ENCODE measurements at places on chromosomes 1 and 21.
A peak's percentile ranks its signal among the peaks of the same experiment; 100 is the strongest.

DNA sequence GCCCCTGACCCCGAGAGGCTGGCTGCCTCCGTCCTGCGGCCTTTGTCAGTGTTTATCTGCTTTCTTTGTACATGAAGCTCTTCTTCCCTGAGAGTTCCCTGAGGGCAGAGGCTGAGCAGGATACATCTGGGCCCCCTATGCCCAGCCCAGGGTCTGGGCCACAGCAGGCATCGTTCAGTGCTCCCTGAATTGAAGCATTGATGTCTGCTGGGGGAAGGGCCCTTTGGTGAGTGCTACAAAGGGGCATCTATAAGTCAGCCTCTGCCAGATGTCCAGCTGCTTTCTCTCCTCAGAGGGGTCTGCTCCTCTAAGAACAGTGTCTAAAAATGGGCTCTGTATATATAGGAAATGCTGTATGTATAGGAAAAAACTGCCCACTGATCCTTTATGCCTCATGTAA, 2.1 kb downstream of the HEYL start:
- no peak for DNase-seq

- DNase-seq: no peak
These were observed 49.9 kb downstream of the IRF2BP2 start for GRCh38 chr1:234559902-234560676.

GRCh38 chr1:77534456-77534855, 148.0 kb downstream of the ZZZ3 start:
- no peak for DNase-seq

- DNase-seq: no peak
These were observed 17.5 kb downstream of the GTF2B start for GRCh38 chr1:88873737-88874349.

GRCh38 chr1:32273391-32274208, 18.3 kb upstream of the HDAC1 start:
- DNase-seq: peak; percentile 48

Measured in NCI-H2029 (cell line).